ENCODE measurements at places on chromosomes 16 and 17.
A peak's percentile ranks its signal among the peaks of the same experiment; 100 is the strongest.

DNA sequence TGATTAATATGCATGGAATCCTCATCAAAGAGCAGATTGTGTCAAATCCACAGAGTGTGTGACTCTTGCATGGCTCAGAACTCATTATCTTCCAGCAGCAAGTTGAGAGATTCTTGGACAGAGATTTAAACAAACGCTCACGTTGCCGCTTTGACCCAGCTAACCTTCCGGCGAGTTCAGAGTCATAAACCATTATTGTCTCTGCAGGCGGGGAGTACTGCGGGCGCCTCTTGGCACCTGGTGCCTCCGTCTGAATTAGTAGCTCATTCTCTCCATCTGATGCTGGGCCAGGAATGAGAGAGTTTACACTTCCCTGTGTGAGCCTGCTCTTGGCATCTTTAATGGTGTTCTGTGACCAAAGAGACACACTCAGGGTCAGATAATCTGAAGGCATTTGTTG lies 138.6 kb upstream of the WSCD1 start:
- no peak for DNase-seq

DNA sequence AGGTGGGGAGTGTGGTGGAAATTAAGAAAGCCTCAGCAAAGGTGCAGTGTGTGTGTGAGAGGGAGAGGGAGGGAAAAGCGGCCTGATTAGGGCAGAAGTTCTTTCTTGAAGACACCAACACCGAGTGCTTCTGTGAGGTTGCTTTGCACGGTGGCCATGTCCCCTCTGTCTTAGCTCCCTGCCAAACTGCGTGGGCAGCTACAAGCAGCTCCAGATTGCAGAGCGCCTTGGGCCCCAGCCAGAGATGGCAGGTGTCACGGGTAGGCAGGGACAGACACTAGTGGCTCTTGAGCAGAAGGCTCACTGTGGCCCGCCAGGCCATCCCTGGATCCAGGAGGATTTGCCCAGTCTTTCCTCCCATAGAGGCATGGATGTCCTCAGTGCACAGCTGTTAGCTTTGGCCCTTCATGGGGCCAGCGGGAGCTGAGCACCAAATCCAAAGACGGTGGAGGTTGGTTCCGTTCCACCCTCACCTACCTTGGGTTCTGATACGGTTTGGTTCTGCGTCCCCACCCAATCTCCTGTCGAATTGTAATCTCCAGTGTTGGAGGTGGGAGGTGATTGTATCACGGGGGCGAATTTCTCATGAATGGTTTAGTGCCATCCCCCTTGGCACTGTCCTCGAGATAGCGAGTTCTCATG lies 21.4 kb downstream of the KIAA0513 start:
- no peak for DNase-seq

- no peak for DNase-seq
These were observed 10.7 kb downstream of the MYH4 start for GRCh38 chr17:10458701-10459100.

GRCh38 chr16:70156207-70156978 lies 17.2 kb upstream of the CLEC18C start:
- no peak for DNase-seq

GRCh38 chr17:45974916-45975630 lies 24.0 kb upstream of the STH start:
- DNase-seq: no peak

DNA sequence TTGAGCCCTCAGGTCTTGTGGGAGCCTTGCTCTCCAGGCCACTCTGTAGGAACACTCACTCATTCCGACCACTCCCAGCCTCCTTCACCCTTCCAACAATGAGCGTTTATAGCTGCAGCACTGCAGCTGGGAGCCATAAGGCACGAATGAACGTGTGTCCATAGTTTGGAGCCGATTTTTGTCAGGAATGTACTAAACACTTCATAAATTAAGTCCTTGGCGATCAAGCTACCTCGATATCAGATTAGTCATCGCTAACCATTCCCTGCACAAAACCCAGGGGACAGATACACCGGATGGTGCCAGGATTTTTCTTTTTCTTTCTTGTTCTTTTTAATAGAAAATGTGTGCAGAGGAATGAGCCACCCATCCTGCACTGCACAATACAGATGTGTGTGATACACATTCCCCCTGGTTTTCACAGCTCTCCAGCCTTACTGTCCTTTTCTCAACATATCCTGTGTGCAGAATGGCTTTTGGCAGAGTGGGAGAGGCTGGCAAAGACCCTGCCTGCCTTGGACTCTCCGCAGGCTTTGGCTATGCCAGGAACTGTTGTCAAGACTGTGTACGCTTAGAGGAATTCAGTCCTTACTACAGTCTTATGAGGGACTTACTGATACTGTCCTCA lies 68.4 kb upstream of the ELAC2 start:
- no peak for DNase-seq

- no peak for DNase-seq
These were observed 56.7 kb downstream of the CEP112 start for GRCh38 chr17:66135219-66135618.

GRCh38 chr17:10756619-10757018 lies 26.8 kb upstream of the TMEM220 start:
- DNase-seq: no peak

- peak; percentile 57 for DNase-seq
These were observed 44.1 kb downstream of the COG7 start for GRCh38 chr16:23408823-23409298.

- no peak for DNase-seq
These were observed 119.6 kb downstream of the PPM1E start for GRCh38 chr17:58875261-58875660.

DNA sequence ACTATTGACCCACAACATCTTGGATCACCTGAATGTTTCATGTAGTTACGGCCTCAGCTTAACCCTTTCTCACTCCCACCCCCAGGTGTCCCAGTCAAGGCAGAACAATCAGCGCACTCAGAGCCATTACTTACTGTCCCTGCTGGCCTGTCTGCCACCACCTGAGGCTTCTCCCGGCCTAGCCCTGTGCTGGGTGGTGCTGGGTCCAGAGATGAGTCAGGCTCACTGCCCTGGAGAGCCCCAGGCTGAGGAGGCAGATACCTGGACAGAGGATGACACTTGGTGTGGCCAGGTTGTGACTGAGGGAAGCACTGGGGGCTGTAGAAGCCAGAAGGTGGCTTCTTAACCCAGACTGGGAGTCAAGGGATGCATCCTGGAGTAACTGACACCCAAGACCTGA lies 4.0 kb upstream of the SLC5A2 start:
- DNase-seq: no peak

Measured in NCI-H1105 (cell line).